ENCODE measurements at places on chromosomes 11 and 22.
A peak's percentile ranks its signal among the peaks of the same experiment; 100 is the strongest.

DNA sequence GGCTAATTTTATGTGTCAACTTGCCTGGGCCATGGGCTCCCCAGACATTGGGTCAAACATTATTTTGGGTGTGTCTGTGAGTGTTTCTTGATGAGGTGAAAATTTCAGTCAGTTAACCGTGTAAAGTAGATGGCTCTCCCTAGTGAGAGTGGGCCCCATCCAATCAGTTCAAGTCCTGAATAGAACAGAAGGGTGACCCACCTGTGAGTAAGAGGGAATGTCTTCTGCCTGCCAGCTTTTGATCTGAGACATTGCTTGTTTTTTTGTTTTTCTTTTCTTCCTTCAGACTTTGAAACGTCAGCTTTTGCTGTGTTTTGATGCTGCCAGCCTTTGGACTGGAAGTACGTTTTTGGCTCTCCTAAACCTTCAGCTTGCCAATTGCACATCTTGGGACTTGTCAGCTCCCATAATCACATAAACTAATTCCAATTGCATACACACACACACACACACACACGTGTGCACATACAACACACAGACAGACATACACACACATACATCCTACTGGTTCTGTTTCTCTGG is 300.1 kb downstream of the CNTN5 start:
- DNase-seq: no peak

DNA sequence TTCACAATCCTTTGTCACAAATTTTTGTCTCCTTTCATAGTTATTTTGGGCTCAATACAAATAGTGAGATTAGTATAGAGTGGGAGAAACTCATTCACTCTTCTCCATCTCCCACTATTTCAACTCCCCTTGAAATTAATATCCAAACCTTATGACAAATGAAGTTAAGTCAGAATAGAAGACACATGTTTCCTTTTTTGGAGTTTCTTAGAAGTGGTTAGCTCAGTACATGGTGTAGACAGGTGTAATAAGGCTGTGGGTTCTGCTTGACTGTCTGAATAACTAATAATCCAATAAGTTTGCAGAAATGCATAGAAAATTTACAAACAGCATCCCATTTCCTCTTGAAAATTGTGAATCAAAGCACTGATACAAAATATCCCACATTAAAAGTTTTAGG is 10.8 kb upstream of the HSPA8 start:
- DNase-seq: no peak

DNA sequence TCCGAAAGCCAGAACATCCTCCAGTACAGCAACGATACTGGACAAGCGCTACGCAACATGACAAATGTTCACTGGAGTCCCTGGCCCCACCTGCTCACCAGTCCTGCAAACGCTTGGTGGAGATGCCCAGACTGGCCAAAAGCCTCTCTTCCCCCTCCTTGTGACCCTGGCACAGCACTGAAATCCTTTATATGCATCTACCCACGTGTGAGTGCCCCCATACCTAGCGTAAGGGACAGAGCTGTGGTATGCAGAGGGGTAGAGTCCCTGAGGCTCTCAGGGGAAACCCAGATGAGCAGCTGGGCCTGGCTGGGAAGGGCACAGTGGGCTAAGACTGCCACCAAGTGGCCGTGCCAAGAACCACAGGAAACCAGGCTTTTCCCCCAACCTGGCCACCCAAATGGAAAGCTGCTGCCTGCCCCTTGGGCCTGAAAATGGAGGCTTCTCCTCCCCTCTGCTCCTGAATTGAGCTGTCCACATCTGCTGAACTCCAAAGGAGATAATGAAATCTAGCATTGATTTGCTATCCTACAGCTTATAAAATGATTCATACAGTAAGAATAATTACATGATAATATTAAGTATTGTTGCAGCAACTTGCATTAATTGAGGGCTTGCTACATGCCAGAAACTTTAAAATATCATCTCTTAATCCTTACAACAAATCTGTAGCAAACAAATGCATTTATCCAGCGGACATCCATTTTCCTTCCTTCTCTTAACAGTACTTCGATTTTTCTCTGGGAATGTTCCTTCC is 24.8 kb upstream of the TTC12 start:
- peak; percentile 54 for DNase-seq

- peak; percentile 75 for DNase-seq
Measured at GRCh38 chr22:20205964-20206708, 55.3 kb upstream of the CCDC188 start.

DNA sequence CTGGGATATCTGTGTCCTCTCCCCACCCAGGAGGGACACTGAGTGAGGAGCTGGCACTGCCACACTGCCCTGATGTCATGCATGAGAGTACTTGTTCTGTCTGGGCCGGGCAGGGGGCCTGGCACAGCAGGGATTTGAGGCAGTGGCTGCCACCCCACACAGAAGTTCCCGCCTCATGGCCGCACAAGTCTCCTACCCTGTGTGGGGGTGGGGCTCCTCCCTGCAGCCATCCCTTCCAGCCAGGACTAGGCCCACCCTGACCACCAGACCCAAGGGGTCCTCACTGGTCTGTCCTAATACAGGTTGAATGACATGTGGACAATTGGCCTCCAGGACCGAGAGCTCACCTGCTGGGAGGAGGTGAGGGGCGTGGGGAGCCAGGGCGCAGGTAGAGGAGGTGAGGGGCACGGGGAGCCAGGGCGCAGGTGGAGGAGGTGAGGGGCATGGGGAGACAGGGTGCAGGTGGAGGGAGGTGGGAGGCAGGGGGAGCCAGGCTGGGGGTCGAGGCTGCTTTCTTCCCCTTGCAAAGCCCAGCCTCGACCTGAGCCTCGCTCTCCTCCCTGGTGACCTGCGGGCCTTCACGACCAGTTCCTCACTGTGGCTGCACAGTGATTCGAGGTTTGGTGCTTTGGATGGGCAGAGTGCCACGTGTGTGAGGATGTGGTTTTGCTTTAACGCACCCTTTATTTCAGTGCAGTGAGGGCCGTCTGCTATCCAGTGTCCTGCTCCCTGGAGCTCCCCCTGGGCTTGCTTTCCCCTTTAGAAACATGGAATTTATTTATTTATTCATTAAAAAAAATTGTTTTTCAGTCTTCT is 7.4 kb downstream of the LZTR1 start:
- DNase-seq: no peak

- no peak for DNase-seq
Measured at GRCh38 chr11:581752-582151, 5.5 kb downstream of the PHRF1 start.

- no peak for DNase-seq
Measured at GRCh38 chr22:41775976-41776375, 24.5 kb upstream of the CCDC134 start.

GRCh38 chr11:47184711-47185304 is 1.4 kb downstream of the PACSIN3 start:
- no peak for DNase-seq

DNA sequence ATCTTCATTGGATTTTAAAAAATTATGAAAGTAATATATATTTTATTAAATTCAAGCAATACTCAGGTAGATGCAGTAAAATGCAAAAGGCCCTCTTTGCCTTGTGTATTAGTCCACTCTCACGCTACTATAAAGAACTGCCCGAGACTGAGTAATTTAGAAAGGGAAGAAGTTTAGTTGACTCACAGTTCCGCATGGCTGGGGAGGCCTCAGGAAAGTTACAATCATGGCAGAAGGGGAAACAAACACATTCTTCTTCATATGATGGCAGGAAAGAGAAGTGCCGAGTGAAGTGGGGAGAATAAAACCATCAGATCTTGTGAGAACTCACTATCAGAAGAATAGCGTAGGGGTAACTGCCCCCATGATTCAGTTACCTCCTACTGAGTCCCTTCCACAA is 130.8 kb downstream of the HIPK3 start:
- DNase-seq: no peak

DNA sequence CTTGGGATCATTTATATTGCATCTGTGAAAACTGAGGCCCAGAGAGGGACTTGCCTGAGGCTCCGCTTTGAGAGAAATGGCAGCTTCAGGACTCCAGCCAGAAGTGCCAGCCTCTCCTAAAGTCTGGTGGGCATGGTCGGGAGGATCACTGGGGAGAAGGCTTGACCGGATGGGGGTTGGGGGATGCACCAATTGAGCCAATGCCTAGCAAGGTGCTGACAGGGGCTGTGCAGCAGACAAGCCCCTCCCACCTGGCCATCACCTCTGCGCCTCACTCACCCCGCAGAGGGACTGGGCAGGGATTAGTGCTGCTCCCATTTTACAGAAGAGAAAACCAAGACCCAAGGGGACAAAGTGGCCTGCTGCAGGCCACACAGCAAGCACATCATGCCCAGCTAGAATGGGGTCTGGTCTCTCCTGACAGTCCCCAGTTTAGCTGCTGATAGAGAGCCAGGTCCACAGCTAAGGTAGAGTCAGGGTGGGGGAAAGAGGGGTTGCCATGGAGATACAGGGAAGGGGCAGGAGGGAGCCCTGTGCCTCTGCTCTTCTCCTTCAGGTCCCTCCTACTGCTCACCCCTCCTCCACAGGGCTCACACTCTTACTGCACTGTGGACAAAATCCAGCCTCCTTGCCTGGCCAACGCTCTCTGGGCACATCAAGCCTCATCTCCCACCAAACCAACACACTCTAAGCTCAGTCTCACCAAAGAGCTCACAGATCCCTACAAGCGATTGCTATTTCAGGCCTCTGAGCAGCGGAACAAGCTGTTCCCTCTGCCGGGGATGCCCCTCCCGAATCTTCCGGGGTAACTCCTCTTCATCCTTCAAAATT is 29.5 kb downstream of the TEF start:
- DNase-seq: no peak

DNA sequence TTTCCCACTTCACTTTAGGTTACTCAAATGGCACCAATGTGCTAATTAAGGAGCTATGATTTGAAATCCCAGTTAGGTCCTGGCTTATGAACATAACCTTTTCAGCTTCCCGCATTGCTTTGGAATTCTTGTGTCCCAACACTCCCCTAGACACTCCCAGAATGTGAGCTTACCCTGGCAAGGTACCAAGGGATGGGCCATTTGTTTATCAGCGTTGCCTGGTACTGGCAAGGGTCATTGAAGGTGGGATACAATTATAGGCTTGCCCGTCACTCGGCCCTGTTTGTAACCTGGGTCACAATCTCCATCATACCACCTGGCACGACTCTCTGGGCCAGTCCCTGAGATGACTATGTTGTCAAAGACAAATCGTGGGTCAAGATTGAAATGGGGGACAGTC is 5.4 kb downstream of the CSRP3 start:
- no peak for DNase-seq

DNA sequence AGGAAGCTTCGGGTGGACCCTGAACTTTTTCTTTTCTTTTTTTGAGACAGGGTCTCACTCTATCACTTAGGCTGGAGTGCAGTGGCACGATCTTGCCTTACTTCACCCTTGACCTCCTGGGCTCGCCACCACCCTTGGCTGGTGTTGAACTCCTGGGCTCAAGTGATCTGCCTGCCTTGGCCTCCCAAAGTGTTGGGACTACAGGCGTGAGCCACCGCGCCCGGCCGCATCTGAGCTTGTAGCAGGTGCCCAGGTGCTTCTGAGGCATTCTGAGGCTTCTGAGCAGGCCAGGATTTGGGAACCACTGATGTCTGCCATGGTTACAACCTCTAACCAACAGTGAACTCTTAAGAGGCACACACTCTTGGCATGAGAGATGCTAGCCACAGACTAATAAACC is 5.1 kb downstream of the USP35 start:
- no peak for DNase-seq

GRCh38 chr11:426851-427250 is 12.1 kb upstream of the SIGIRR start:
- no peak for DNase-seq

- DNase-seq: peak; percentile 45
Measured at GRCh38 chr11:127017482-127017881, 16.9 kb upstream of the KIRREL3 start.

GRCh38 chr22:39731881-39732555 is 161.5 kb downstream of the CACNA1I start:
- no peak for DNase-seq

DNA sequence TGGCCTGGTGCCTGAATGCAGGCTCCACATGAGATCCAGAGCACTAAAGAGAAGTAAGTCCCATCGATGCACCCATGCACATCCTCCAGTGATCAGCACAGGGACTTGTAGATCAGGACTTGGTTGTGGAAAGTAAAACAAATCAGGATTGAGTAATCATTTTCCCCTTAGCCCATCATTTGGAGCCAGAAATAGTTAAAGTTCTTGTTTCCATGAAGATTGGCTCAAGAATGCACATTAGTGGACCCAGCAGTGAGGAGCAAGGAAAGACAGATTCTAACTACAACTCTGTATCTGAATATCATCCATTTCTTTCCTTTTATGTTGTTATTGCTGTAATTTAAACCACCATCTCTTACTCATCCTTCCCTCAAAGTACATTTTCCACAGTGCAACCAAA is 19.1 kb downstream of the CCDC83 start:
- no peak for DNase-seq

- DNase-seq: no peak
Measured at GRCh38 chr11:130388607-130389205, 39.7 kb downstream of the ADAMTS8 start.

GRCh38 chr11:88051396-88051795 is 123.8 kb downstream of the RAB38 start:
- peak; percentile 22 for DNase-seq

DNA sequence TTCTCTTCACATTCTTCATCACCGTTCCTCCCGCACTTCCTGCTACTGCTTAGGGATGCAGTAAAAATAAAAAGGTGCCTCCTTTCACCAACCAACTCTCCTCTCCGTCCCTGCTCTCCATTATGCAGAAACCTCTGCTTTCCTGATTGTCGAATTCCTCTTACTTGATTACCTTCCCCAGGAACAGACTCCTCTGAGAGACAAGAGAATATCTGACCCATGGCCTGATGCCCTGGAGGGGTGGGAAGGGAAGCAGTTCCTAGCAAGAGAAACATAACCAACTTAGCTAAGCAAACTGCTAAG is 80.9 kb downstream of the TRIM29 start:
- DNase-seq: no peak

- DNase-seq: no peak
Measured at GRCh38 chr22:48845356-48845936, 982.2 kb downstream of the BRD1 start.

DNA sequence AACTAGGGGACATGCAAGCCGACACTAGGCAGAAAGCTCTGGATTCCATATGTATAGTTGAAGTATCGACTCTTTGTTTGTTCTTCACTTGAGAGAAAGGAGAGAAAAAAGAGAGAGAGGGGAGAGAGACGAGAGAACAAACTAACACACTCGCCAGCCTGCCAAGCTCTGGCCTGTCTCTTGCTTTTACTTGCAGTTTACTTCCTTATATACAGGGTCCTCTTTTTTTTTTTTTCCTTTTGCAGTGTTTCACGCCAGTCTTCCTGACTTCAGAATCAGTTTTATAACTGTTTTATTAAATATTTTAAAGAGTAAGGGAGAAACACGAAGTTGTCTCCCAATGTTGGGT is 19.9 kb downstream of the TEAD1 start:
- DNase-seq: peak; percentile 65

GRCh38 chr11:44728491-44728910 is 1.7 kb downstream of the TSPAN18 start:
- no peak for DNase-seq

GRCh38 chr11:62444236-62444833 is 25.5 kb downstream of the SCGB1A1 start:
- DNase-seq: peak; percentile 91

DNA sequence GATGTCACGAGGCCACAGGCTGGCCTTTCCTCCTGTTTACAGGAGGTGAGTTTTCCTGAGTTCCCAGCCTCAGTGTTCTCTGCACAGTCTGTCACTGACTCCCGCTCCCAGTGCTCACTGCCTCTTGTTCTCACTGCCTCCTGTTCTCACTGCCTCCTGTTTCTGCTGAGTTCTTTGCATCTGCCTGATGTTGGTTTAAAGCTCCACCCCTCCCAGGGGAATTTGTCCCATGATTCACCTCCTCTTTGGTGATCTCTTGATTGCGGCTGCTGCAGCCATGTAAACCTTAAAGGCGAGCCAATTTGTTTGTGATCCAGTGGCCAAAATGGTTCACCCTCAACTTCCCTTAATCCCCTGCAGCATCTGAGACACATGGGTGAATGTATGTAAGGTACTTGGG is 6.0 kb upstream of the TUBA8 start:
- DNase-seq: peak; percentile 69

Measured in fibroblast of the aortic adventitia (primary cell).